ENCODE measurements at places on chromosomes 1 and 21. TPM values are rescaled to one million over a fixed set of nuclear protein-coding genes. Genes with fewer than 3 reads are reported as not detected.
A peak's percentile ranks its signal among the peaks of the same experiment; 100 is the strongest.

VANGL2 gene
- 11.1 TPM for total RNA-seq

DNA sequence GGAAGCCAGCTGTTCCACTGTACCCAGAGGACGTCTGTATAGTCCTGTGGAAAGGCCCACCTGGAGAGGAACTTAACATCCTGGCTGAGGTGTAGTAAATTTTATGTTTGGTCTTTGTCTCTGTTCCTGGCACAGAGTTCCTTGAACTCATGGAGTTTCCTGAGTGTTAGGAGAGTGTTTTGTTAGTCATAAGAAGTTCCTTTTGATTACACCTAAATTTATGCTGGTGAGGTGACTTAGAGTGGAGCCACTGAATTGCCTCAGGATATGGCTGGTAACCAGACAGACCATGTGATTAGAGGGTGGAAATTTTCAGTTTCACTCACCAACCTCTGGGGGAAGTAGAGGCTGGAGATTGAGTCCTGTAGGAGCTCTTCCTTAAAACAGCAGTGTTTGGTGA is 57.9 kb downstream of the RASAL2 start:
- no peak for DNase-seq

- DNase-seq: peak; percentile 15
Observed at GRCh38 chr21:43196826-43197225, 28.0 kb downstream of the CRYAA start.

DNA sequence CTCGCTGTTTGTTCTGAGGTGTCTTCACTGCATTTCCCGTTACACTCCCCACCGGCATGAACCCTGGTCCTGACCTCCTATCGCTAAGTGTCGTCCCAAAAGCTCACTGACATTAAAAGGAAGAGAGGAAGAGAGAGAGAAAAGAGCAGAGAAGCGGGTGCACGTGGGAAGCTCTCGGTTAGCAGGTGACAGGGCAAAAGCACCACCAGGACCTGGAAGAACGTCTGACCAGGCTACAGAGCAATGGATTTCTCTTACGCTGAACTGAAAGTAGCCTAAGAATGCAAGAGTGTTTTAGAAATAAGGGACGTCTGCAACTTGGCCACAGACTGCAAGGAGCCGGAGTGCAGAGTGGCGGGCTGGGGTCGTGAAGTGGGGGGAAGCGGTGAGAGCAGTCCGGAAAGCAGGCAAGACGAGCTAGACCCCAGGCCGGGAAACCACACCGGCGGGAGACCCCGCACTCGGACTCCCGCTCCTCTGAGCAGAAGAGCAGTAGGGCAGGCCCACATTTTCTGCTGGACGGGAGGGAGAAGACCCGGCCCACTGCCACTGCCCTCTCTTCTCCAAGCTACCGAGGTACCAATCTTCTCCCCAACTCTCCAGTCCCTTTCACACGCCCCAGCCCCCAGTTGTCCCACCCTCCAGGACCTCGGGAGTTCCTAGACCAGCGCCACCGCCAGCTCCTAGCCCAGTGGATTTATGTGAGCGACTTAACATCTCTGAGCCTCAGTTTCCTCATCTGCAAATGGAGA is 8.3 kb upstream of the MPZL1 start:
- DNase-seq: peak; percentile 26

RGS7 gene
- not detected for total RNA-seq

DNA sequence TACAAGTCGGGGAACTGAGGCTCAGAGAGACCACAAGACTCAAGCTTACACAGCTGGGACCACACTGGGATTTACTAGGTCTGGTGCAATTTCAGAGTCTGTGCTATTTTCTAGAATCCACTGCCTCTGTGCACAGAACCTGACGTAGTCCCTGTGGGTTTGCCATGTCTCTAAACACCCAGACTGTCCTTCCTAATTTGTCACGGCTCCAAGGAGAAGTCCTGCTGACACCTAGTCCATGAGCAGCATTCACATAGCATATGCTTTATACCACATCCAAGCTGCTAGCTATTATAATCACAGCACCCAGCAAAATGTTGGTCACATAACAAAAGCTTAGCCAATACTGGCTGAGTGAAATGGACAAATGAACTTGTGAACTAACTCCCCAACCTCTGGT is 79.0 kb upstream of the HMGB4 start:
- no peak for DNase-seq

AK4 gene
- 54.5 TPM for total RNA-seq

LDLRAD1 gene
- total RNA-seq: not detected

- DNase-seq: no peak
Observed at GRCh38 chr1:43747736-43748135, 40.4 kb downstream of the ST3GAL3 start.

DNA sequence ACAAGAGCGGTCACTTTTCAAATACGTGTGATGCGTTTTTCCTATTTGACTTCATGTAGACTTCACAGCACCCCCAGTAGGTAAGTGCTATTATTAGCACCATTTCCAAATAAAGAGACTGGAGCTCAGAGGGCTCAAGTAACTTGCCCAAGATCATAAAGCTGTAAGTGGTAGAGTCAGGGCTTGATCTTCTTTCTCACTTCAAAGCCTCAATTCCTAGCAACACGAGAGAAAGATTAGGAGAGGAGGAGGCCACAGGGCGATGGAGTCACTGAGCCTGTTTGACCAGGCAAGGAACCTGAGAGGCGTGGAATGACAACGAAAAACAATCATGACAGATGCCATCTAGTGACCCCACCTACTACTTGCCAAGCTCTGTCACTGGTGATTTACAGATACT is 181.0 kb downstream of the FOXD2 start:
- no peak for DNase-seq

SLFNL1 gene
- total RNA-seq: 0.18 TPM

HJV gene
- total RNA-seq: 0.10 TPM

PADI3 gene
- total RNA-seq: 6.8 TPM

DNA sequence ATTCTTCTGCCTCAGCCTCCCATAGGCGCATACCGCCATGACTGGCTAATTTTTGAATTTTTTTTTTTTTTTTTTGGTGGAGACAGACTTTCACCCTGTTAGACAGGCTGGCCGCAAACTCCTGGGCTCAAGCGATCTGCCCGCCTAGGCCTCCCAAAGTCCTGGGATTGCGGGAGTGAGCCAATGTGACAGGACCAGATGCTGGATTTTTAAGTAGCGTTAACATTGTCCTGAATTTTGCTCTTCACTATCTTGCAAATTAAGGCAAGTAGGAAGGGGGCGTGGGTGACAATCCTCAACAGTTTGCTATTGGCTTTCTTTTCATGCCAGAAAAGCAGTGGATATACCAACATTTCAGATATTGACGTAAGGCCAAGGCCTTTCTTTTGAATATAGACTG is 49.7 kb upstream of the TSNAX start:
- DNase-seq: no peak

GRCh38 chr1:183219616-183220009 is 33.5 kb downstream of the LAMC2 start:
- DNase-seq: no peak

OR6K3 gene
- not detected for total RNA-seq

DNA sequence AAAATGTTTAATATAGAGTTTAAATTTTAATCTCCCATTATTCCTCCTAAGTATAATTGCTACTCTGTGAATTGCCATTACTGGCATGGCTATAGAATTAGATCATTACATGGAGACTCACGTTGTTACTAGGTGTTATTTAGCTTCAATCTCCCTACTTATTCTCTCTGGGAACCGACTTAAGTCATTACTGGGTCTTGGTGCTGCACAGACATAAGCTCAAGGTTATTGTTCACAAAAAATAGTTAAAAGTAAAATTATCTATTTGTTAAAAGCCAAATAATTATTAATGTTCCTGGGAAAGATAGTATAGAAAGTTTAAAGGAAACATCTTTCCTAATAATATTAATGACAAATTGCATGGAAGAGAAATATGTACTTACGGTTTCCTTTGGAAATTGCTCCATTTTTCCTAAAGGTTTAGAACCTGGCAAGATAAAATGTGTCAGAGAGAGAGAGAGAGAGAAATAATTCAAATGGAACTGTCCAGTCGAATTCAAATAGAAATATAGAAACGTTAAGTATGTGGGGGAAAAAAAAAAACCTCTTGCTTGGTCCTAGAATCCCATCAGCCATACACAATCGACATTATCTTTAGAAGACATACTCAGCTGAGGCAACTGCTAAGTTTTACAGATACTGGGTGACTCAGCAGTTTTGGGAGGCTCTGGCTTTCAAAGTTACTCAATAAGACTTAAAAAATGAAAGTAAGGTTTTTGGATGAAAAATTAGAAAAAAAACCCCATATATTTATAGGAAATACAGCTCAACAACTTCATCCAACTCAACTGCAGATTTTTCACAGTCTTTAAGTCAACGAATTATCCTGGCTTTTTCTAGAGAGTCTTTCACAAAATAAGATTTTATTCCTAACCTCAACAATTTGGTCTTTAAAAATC is at the start of gene SPTA1:
Gene SPTA1, minus strand, starts transcription at position 605 of the 899 bp plus-strand sequence. Its CDS starts 198 bp downstream, at position 407.
- no peak for DNase-seq

DNA sequence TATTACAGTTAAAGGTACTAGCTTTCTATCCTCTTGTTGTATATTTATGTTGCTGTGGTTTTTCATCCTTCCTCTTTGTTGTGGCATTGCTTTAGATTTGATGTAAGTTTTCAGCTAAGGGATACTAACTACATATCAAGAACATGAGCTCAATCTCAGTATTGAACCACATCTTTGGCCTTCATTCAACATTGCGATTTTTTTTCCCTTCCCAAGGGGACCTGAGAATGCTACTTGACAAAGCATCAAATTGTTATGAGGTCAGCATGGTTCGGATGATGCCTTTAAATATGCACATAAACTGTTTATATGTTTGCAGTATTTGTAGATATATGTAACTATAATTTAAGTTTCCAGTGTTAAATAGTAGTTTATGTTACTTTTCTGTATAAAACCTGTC is 31.7 kb upstream of the GPR88 start:
- no peak for DNase-seq

PDPN gene
- total RNA-seq: not detected

DNA sequence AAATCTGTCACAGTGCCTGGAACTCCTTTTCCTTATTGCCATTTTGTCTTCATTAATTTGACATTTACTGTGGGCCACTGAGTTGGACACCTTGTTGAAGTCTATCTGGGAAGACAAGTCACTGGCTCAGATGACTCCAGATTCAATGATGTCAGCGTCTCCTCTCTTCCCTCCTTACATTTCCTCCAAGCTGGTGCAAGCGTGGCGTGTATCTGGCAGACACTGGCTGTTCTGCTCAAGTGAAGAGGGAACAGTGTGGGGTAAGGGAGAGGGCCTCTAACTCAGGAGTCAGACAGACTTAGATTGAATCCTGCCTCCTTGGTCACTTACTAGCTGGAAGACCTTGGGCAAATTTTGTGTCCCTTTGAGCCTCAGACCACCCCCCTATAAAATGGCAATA is 8.7 kb upstream of the ZNF691 start:
- DNase-seq: no peak

DNA sequence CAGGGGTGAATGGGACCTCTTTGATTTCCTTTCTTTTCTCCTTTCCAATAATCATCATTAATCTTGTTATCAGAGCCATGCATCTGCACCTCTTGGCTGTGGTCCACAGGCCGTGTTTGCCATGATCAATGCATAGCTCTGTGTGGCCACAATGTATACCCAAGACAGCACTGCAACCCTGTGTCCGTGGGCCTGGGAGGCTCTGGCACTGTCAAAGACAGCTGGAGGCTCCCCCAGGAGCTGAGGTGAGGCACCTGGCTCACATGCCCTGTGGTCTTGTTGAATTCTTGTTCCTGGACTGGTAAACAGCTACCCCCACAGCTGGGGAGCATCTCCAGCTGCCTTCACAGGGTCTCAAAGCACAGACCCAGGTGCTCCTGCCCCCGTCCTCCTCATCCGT is 67.2 kb upstream of the SELENON start:
- no peak for DNase-seq

- no peak for DNase-seq
Observed at GRCh38 chr1:50231209-50231608, 122.5 kb downstream of the ELAVL4 start.

DNA sequence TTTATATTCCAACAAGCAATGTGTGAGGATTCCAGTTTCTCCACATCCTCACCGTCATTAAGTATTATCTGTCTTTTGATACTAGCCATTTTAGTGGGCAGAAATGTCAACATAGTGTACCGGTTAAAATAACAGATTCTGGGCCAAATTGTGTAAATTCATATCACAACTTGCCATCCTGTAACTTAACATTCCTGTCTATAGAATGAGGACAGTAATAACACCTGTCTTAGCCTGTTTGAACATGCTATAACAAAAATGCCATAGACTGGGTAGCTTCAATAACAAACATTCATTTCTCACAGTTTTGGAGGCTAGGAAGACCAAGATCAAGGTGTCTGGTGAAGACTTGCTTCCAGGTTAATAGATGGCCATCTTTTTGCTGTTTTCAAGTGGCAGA is 491.1 kb downstream of the PTBP2 start:
- no peak for DNase-seq

- no peak for DNase-seq
Observed at GRCh38 chr21:42515708-42516502, 2.3 kb downstream of the SLC37A1 start.

- no peak for DNase-seq
Observed at GRCh38 chr1:105000793-105001192, 1251.1 kb downstream of the AMY1C start.

NTPCR gene
- total RNA-seq: 21.0 TPM

DNA sequence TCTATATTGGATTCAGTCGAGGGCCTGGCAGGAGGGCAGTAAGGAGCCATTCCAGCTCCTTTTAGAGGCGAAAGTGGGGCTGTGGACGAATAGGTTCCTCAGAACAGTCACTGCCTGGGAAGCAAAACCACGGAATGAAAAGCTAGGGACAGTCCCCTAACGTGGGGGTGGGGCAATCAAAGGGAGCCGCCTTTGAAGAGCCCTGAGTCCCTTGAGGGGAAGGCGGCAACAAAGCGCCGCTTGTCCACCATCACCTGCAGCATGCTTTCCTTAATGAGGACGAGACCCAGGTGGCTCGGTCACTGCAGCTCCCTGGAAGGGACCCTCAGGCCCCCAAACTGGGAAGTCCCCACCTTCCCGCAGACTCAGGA is 184.7 kb downstream of the ETS2 start:
- no peak for DNase-seq

DNA sequence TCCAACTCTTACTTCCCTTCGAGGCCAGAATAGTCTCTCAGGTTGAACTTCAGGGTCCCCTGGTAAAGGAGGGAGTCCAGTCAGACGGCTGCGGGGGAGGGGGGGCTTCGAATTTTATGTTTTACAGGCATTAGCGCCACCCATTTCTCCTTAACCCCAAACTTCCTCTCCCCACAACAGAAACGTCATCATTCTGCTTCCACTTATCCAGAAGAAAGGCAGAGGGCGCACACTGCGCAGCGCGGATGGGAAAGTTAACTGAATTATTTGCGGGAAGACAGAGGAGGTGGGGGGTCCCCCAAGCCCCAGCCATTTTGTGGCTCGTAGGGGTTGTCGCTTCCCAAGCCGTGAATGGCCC is 529 bp upstream of the PRMT2 start:
- DNase-seq: peak; percentile 85

GRCh38 chr21:37757606-37758376 is 158.5 kb downstream of the KCNJ6 start:
- no peak for DNase-seq

- no peak for DNase-seq
Observed at GRCh38 chr1:31605908-31606427, 11.5 kb upstream of the HCRTR1 start.

- DNase-seq: no peak
Observed at GRCh38 chr1:171597203-171597602, 24.8 kb upstream of the MYOCOS start.

NCMAP gene
- not detected for total RNA-seq

C2CD4D gene
- total RNA-seq: not detected
